NB4 (cell line): ENCODE measurements at places on chromosomes 13 and 19.

GRCh38 chr13:24661713-24662112, 18.5 kb upstream of the ATP12A start:
- DNase-seq: no peak

GRCh38 chr13:29679396-29680053, 84.0 kb upstream of the SLC7A1 start:
- no peak for DNase-seq

GRCh38 chr19:15154002-15154612, 46.7 kb downstream of the NOTCH3 start:
- DNase-seq: peak; percentile 68

GRCh38 chr19:2376784-2377519, 16.9 kb downstream of the TMPRSS9 start:
- DNase-seq: no peak

- DNase-seq: no peak
Measured at GRCh38 chr19:11265785-11266236, 3.5 kb upstream of the DOCK6 start.

DNA sequence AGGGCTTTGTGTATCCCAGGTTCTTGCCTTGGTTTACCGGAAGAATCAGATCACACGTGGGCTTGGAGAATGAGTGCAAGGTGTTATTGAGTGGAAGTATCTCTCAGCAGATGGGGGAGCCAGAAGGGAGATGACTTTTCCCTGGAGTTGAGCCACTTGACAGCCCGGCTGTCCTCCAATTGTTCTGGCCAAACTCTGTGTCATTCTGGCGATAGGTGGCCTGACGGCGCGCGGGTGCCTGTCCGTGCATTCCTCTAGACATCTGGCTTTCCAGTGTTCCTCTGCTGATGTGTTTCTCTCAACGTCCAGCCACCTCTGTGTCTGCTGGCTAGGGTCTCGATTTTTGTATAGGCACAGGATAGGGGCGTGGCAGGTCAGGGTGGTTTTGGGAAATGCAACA, 181.9 kb downstream of the SHISA2 start:
- no peak for DNase-seq

DNA sequence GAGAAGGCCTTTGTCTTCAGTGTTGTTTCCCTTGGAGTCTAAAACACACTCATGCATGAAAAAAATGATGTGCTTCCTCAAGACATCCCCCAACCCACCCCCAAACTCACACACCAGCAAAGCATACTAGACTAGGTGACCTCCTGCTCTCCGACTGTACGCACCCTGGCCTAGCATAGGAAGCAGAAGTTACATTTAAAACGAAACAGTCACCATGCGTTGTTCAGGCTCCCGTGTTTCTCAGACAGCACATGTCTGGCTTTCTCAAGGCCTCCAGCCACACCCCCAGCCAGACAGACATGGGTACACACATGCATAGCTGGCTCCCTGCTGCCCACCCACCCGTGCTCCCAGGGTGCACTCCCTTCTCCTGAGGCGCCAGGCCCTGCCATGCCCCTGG, 28.7 kb upstream of the C1QTNF9 start:
- peak; percentile 24 for DNase-seq

GRCh38 chr13:58884353-58885209, 1253.0 kb downstream of the PCDH17 start:
- DNase-seq: no peak

GRCh38 chr13:33868343-33868994, 50.5 kb downstream of the RFC3 start:
- peak; percentile 7 for DNase-seq

DNA sequence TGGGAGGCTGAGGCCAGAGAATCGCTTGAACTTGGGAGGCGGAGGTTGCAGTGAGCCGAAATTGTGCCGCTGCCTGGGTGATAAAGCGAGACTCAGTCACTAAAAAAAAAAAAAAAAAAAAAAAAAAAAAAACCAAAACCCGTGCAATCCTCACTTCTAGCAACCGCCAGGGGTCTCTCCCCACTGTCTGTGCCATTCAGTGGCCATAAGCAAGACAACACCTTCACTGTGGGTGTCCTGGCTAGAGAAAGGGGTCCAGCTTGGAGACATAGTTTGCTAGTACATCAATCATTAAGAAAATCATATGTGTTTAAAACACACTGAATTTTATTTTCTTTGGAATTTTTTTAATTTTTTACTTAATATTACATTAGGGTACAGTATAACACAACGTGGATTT, 68.2 kb downstream of the RASL11A start:
- DNase-seq: peak; percentile 45

GRCh38 chr19:47421844-47422395, 2.6 kb upstream of the MEIS3 start:
- DNase-seq: no peak

DNA sequence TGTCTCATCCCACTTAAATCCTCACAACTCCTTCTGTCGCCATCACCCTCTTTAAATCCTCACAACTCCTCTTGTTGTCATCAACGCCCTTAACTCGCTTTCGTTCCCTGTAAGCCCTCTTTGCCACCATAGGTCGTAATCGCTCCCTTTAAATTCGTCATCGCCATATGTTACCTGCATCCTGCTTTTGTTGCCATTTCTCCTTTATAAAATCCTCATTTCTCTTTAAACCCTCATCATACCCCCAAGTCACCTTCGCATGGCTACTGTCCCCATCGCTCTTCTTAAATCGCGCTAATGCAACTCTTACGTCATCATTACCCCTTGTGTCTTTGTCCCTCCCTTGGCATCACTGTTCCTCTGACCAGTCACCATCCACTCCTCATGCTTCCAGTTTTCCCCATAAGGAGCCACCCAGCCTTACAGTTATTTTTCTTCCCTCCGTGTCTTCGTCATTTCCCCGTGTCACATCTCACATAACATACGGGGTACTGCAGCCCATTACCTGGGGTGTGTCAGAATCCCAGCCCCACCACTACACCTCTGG, 539 bp downstream of the PLD3 start:
- peak; percentile 37 for DNase-seq

DNA sequence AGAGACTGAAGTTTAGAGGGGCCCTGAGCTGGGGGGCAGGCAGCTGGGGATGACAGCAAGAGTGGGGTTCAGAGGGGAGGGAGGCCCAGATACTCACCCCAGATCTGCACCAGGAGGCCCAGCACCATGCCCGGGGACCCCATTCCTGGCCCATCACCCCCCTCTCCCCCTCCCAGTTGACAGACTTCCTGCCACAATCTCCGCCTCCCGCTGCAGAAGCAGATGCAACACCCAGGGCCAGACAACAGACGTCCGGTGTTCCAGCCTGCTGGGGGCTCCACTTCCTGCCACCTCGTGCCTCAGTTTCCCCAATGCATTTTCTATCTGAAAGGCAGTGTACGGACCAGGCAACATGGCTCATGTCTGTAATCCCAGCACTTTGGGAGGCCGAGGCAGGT, at the start of gene TMIGD2:
TMIGD2 (minus strand) TSS at position 147 of the 398 bp plus-strand sequence; CDS start at position 143, 4 bp downstream.
- DNase-seq: no peak

GRCh38 chr19:33510462-33511194, 11.0 kb downstream of the PEPD start:
- DNase-seq: no peak

GRCh38 chr19:43594710-43595604, 977 bp downstream of the IRGQ start:
- DNase-seq: peak; percentile 80

DNA sequence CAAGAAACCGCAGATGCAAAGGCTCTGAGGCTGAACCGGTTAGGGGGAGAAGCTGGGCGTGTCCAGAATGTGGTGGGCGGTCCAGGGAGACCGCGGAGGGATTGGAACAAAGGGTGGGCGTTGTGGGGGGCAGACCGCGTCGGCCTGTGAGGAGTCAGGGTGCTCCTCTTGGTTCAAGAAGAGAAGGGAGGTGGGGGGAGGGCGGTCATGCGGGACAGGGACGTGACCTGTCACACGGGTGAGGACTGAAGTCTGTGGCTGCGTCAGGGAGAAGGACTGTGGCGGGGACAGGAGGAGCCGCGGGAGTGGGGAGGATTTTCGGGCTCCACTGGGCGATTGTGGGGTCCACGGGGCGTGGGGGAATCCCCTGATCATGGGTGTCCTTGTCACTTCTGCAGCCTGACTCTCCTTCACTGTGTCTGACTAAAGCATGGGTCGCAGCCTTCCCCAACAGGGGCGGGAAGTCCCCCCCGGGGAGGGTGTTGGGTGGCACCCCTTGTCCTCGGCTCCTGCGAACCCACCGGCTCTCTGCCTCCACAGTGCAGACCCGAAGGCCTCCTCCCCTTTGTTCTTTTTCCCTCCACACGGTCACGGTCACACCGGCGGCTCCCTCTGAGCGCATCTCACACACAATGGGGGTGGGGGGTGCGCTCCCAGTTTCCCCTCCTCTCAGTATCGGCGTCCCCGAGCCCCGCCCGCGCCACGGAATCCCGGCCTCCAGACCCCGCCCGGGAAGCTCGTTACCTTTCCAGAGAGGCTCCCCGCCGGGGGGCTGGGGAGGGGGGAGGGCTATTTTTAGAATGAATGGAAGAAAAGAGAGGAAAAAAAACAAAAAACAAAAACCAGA, 16.4 kb upstream of the KCNN1 start:
- no peak for DNase-seq

DNA sequence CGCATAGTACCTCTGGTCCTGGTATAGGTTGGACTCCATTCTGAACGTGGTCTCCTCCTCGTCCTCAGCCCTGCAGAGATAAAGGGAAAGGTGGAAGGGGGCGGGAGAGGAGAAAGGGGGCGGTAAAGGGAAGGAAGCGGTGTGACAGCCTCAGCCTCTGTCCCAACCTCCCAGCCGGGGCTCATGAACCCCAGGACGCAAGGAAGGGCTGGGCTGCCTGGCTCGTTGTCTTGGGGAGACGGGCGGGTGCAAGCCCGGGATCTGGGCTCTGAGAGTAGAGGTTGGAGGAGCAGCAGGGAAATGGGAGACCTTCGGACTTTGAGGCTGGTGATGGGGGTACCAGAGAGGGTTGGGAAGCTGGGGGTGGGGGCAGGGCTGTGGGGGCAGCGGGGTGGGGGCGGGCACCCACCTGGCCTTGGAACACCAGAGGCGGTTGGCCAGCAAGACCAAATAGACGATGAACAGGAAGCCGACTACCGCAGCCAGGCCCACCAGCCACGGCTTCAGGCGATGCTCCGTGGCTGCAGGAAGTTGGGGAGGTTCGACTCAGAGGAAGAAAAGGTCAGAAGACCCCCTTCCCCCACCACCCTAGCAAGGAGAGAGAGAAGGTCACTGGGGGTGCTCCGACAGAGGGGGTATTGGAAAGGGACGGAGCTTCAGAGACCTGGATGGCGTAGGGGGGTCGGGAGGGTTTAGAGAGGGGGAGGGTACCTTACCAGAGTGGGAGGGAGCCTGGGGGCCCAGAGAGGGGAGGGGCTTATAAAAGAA, 1.7 kb downstream of the SMIM24 start:
- DNase-seq: peak; percentile 61

DNA sequence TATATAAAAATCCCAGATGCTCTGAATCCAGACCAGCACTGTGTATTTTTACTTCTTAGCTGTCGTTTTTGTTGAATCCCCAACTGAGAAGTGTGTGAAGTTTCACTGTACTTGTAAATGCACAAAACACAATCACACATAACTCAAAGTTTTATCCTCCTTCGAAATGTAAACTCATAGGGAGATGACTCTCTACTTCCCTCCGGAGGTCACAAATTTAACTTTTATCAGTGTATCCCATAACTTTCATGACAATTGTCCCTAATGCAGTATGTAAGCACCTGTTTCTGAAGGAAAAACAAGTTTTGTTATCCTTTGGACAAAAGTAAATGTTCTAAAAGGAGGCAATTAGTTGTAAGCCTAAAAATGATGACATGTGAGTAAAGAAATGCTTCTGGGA, 665.0 kb upstream of the SLITRK6 start:
- DNase-seq: peak; percentile 14

DNA sequence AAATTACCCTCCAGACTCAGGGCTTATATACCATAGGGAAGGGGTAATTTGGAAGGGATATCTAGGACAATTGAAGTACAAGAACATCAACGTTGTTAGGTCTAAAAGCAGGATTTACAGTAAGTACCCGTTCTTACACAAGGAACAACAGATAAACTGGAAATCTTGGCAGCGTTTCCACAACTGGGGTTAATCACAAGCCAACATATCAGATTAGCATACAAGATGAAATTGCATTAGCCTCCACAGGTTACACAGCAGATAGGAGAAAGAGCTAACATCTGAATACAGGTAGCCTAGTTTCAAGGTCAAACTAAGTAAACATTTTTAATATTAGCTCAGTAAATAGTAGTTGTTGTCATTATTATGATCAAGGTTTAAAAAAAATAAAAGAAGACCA, 1214.0 kb upstream of the PCDH20 start:
- no peak for DNase-seq

DNA sequence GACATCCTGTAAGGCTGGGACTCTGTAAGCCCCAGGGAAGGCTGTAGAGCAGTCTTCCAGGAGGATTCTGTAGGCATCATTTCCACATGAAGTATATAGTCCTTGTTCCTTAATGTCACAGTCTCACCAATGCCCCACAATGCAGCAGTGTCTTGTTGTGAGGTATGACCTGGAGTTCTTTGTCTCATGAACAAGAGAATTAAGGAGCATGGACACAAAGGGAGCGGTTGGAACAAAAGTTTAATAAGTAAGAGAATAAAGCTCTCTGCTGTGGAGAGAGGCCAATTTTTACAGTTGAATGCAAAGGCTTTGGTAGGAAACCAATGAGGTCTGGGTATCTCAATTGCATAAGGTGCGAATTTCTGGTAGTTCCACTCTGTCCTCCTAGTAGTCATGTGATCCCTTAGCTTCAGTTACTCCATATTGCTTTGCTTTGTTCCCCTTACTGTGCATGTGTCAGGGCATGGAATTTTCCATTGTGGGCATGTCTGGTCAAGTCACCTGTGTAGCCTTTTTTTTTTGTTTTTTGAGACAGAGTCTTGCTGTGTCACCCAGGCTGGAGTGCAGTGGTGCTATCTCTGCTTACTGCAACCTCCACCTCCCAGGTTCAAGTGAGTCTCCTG, 124.3 kb upstream of the TMTC4 start:
- no peak for DNase-seq

GRCh38 chr13:100594731-100595130, 6.1 kb upstream of the GGACT start:
- DNase-seq: no peak

GRCh38 chr19:18605546-18606280, 886 bp downstream of the CRLF1 start:
- DNase-seq: no peak

DNA sequence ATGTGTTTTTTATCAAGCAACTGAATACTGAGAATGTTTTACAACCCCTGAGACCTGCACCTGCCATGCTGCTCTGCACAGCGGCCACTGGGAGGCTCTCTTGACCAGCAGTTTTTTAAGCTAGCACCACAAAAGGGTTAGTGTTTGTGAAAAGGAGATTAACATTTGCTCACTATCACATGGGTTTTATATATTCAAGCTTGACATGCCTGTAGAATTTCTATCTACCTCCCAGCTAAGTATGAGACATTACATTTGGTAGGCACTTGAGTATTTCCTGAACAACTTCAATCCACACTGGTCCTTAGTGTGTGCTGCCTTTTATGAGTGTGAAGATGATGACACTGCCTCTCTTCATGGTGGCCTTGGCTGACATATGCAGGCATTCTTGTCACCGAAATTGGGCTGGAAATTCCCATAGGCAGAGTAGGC, 1238.9 kb downstream of the UQCRFS1 start:
- DNase-seq: peak; percentile 25
